Inflammatory macrophage treated with lipopolysaccharide for 1 hour (primary cell): ENCODE measurements at places on chromosomes 1 and 21.
A peak's percentile ranks its signal among the peaks of the same experiment; 100 is the strongest.

DNA sequence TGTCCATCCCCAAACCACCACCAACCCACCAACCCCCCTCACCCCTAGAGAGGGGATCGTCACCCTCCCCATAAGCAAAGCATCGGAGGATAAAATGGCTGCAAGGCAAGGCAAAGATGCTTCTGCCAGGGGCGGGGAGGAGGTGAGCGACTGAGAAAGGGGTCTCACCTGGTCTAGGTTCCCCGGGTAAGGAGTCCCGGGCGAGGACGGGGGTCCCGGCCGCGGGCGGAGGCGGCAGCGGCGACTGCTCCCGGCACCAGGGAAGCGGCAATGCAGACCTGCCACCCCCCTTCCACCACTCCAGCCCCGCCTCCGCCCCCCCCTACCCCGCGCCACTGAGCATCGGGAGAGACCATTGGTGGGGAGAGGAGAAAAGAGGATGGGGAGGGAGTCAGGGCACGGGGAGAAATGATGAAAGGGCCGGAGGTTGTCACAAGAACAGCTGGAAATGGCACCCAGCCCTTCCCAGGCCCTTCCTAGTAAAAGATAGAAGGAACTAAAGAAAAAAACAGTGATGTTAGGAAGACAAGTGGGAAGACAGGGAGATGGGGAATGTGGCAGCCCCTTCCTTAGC, at the start of gene SV2A:
Gene SV2A (minus strand): TSS at position 274 of the 574 bp plus-strand sequence. CDS start 4,004 bp downstream, outside the sequence.
- no peak for DNase-seq

- DNase-seq: peak; percentile 38
Observed at GRCh38 chr1:38834221-38834782, 25.3 kb downstream of the RRAGC start.

- peak; percentile 56 for DNase-seq
Observed at GRCh38 chr1:8679395-8679800, 138.0 kb downstream of the RERE start.

GRCh38 chr1:55005351-55006140, 6.8 kb downstream of the BSND start:
- DNase-seq: no peak

DNA sequence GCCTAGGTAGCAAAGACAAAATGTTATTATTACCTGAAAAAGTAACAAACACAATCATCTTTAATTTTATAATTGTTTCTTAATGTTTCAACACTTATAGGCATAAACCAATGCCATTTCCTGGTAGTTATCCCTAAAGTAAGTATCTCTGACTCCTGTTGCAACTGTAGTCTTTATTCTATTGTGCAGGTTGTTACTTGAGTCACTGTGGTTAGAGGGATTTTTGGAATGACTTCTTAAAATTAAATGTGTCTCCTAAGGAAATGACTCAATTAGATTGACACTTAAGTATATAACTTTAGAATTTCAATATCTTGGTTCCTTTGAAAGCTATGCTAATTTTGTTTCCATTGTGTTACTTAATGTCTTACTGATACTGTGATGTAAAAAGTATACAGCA, 143.9 kb downstream of the PHTF1 start:
- DNase-seq: no peak

DNA sequence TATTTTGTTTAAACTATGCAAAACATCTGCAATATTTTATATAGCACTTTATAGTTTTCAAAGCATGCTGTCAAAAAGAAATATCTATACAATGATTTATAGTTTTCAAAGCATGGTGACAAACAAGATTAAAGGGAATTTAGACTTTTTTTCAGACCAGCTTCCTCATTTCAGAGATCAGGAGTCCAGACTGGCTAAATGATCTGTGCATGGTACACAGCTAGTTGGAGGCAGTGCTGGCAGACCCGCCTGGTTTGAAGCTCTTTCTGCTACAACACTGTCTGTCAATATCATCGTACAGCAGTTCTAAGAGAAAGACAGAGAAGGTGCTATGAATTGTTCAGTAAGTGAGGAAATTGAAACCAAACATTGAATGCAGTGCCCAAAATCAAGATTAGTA, 479.0 kb downstream of the PTBP2 start:
- DNase-seq: no peak

GRCh38 chr1:39689635-39690034, 1.6 kb downstream of the HPCAL4 start:
- DNase-seq: no peak

DNA sequence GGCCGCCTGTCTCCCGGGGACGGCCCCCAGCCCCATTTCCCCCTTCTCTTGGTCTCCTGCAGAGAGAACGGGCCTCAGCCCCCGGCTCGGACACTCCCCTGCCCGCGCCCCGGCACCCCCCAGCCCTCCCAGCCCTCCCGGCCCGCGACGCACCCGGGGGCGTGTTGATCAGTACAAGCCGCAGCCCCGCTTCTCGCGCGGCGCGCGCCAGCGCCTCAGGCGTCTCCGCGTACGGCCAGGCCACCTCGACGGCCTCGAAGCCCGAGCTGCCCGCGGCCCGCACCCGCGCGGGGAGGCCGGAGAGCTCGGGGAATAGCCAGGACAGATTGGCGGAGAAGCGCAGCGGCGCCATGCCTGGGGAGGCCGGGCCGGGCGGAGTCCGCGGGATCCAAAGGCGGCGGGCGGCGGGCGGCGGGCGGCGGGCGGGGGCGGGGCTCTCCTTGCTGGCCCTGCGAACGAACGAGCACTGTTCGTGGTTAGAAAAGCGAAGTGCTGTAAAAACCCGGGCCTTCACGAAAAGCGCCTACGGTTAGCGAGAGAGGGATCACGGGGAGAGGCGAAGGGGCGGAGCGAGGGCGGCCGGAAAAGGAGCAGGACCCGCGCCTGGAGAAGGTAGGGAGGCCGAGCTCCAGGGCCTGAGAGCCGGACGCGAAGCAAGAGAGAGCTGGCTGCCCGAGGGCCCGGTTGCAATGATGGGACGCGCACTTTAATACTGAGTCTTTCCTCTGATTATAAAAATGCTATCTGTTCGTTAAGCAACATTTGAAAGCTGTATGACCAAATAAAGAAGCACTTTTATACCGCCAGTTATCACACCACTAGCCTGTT, at the start of gene HYI:
Gene HYI (minus strand): TSS at position 490 of the 828 bp plus-strand sequence. CDS start 138 bp downstream, at position 352.
- peak; percentile 83 for DNase-seq

DNA sequence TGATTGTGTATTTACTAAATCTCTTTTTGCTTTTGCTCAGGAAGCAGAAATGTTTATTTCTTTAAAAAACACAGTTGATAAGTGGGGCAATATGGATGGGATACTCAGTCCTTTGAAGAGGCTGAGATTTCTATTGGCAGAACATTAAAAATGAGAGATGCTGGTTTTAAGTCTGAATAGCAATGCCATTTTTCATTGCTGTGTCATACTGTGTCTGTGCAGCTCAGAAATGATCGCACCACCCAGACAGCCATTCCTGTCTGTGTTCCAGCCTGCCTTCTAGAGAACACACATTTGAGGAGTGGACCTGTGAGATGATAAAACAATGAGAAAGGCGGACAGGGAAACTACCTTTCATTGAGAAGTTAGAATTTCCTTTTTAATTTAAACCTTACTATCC, 231.2 kb upstream of the USP24 start:
- no peak for DNase-seq

GRCh38 chr1:25216123-25216522, 16.2 kb downstream of the SYF2 start:
- DNase-seq: no peak

- DNase-seq: peak; percentile 42
Observed at GRCh38 chr1:115332813-115333608, 5.0 kb downstream of the NGF start.

DNA sequence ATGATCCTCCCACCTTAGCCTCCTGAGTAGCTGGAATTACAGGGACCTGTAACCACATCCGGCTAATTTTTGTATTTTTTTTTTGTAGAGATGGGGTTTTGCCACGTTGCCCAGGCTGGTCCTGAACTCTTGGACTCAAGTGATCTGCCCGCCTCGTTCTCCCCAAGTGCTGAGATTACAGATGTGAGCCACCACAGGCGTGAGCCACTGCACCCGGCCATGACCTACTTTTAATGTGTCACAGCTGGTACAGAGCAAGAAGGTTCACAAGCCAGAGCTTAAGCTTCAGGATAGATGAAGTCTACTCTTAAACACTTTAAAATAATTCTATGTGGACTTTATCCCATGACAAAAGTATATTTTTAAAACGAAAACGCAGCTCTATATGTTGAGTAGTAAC, 23.6 kb downstream of the ACBD3 start:
- no peak for DNase-seq

DNA sequence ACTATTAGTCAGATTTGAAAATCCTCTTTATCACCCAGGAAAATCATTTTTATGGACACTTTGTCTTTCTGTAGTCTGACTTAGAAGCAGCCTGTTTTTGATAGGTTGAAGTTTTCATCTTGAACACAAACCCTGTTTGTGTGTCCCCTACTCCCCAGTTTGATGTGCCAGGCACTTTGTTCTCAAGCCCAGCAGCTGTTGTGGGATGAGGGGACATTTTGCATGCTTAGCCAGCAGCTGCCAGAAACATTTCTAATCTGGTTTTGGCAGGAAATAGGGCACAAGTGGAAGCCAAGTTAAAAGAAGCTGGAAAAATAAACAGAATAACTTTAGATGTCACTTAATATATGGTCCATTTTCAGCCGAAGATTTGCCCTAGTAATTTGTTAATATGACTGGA, 29.9 kb downstream of the ACTN2 start:
- DNase-seq: no peak

DNA sequence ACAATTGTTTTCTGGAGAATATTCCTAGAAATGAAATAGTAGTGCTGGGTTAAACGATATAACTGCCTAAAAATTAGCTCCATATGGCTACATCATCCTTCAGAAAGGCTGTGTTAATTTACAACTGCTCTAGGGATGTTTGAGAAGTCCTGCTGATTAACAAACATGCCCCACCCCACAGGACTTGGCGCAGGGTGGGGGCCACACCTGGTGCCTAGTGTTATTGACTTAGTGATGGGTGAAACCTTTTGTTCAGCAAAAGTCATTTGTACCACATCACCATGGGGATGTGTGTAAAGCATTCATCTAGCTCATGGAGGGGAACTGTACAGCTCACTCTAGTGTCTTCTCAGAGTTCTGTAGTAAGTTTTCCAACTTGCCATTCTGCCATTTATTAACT, 492.8 kb downstream of the CAMTA1 start:
- DNase-seq: no peak

GRCh38 chr1:25688390-25689119, 72.0 kb downstream of the MAN1C1 start:
- no peak for DNase-seq

DNA sequence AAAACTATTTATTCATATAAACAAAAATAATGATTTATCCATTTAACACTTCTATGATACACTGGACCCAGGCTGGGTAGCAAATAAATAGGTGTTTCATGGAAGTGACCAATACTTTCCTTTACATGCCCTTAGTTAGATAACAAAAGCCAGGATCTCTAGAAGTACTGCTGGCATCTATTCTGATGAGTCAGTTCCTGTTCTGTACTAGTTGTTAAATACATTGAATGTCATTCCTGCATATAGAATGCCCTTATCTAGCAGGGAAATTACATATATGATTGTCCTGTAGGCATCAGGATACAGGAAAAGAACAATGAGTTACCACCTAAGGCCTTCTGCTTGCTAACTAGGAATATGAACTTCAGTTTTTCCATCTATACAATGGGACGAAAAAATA, 130.8 kb downstream of the HFM1 start:
- no peak for DNase-seq

DNA sequence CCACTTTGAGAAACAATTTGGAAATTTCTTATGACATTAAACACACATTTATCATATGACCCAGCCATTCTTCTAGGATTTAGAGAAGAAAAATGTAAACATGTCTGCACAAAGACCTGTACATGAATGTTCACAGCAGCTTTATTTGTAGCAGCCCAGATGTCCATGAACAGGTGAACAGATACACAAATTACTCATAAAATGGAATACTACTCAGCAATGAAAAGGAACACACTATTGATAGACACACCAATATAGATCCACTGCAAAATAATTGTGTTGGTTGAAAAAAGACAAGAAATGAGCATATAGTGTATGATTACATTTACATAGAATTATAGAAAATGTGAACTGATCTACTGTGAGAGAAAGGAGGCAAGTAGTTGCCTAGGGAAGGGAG, 26.1 kb downstream of the ARHGEF11 start:
- no peak for DNase-seq

GRCh38 chr1:121444096-121444495, 259.3 kb downstream of the SRGAP2C start:
- DNase-seq: no peak
